ENCODE measurements at places on chromosomes 4 and X.
A peak's percentile ranks its signal among the peaks of the same experiment; 100 is the strongest.

GRCh38 chr4:176817204-176817603 lies 24.5 kb upstream of the VEGFC start:
- DNase-seq: no peak
- H3K4me1 ChIP-seq: peaks cover 26% of the 10 kb centered on the region
- H3K27ac ChIP-seq: peak overlapping the region; percentile 35
- H3K4me3 ChIP-seq: peak overlapping the region; percentile 28

GRCh38 chr4:128980816-128981326 lies 112.5 kb downstream of the SCLT1 start:
- no peak for DNase-seq
- H3K4me1 ChIP-seq: peaks cover 5% of the 10 kb centered on the region
- no peaks in the 10 kb centered on the region for H3K36me3 ChIP-seq
- no peak overlapping the region for H3K27ac ChIP-seq
- H3K27me3 ChIP-seq: no peaks in the 10 kb centered on the region

GRCh38 chr4:101699441-101700124 lies 90.9 kb upstream of the BANK1 start:
- H3K36me3 ChIP-seq: no peaks in the 10 kb centered on the region
- no peak overlapping the region for H3K4me3 ChIP-seq
- no peak for DNase-seq
- H3K4me1 ChIP-seq: no peaks in the 10 kb centered on the region
- no peak overlapping the region for H3K27ac ChIP-seq

GRCh38 chr4:99403380-99404184 lies 31.6 kb downstream of the ADH7 start:
- no peaks in the 10 kb centered on the region for H3K36me3 ChIP-seq
- no peaks in the 10 kb centered on the region for H3K27me3 ChIP-seq
- peak overlapping the region; percentile 25 for H3K4me3 ChIP-seq
- H3K27ac ChIP-seq: peak overlapping the region; percentile 81
- peaks cover 23% of the 10 kb centered on the region for H3K4me1 ChIP-seq

DNA sequence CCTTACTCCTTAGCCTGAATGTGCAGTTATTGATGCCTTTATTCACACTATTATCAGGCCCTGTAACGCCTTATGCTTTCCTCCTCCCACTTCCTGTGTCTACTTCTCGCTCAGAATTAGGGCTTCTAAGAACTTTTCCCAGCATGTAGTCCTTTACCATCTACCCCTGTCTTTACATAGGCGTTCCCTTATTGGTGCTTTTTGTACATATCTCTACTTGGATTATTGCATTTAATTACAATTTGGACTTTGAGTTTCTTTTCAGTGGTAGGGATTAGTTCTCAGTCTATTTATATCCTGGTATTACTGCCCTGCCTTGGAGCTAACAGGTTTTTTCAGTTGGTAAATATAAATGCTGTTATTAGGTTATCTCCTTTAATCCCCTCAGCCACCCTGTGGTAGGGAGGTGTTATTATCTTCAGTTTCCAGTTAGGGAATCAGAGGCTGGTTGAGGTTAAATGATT lies 84.0 kb downstream of the RBPJ start:
- H3K27ac ChIP-seq: no peak overlapping the region
- H3K27me3 ChIP-seq: no peaks in the 10 kb centered on the region
- no peaks in the 10 kb centered on the region for H3K4me1 ChIP-seq
- no peak for DNase-seq
- no peak overlapping the region for H3K4me3 ChIP-seq
- peaks cover 25% of the 10 kb centered on the region for H3K36me3 ChIP-seq

GRCh38 chr4:165382640-165383039 lies 3.8 kb downstream of the CPE start:
- H3K36me3 ChIP-seq: no peaks in the 10 kb centered on the region
- H3K27ac ChIP-seq: no peak overlapping the region
- DNase-seq: no peak
- H3K27me3 ChIP-seq: peaks cover 15% of the 10 kb centered on the region
- no peaks in the 10 kb centered on the region for H3K4me1 ChIP-seq

DNA sequence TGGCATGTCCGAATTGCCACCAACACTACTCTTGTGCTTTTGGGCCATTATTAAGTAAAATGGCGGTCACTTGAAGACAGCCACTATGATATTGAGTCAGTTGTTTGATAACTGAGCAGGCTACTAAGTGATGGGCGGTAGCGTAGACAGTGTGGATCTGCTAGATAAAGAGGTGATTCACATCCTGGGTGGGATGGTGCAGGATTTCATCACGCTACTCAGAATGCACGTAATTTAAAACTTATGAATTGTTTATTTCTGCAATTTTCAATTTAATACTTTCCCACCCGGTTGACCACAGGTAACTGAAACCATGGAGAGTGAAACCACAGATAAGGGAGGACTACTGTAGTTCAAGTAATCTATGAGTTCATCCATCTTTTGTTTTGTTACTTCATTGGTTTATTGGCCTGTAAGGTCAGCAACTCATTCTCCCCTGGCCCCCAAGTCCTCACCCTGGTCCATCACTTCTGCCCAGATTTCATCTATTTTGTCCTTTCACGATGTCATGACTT lies 2.9 kb downstream of the ARAF start:
- H3K4me1 ChIP-seq: peaks cover 25% of the 10 kb centered on the region
- peak overlapping the region; percentile 72 for H3K27ac ChIP-seq
- peaks cover 18% of the 10 kb centered on the region for H3K36me3 ChIP-seq
- H3K4me3 ChIP-seq: no peak overlapping the region
- DNase-seq: no peak
- no peaks in the 10 kb centered on the region for H3K27me3 ChIP-seq

- DNase-seq: peak; percentile 63
- no peaks in the 10 kb centered on the region for H3K36me3 ChIP-seq
- H3K4me3 ChIP-seq: no peak overlapping the region
- H3K27me3 ChIP-seq: no peaks in the 10 kb centered on the region
- H3K4me1 ChIP-seq: peaks cover 5% of the 10 kb centered on the region
Observed at GRCh38 chrX:17692709-17693346, 44.5 kb upstream of the SCML1 start.

GRCh38 chr4:121243485-121243884 lies 79.4 kb upstream of the TNIP3 start:
- H3K36me3 ChIP-seq: no peaks in the 10 kb centered on the region
- H3K4me1 ChIP-seq: no peaks in the 10 kb centered on the region
- no peak overlapping the region for H3K27ac ChIP-seq
- H3K27me3 ChIP-seq: no peaks in the 10 kb centered on the region

- DNase-seq: no peak
- H3K4me3 ChIP-seq: no peak overlapping the region
- H3K27me3 ChIP-seq: no peaks in the 10 kb centered on the region
- H3K36me3 ChIP-seq: no peaks in the 10 kb centered on the region
Observed at GRCh38 chrX:13081395-13082205, 37.2 kb upstream of the FAM9C start.

DNA sequence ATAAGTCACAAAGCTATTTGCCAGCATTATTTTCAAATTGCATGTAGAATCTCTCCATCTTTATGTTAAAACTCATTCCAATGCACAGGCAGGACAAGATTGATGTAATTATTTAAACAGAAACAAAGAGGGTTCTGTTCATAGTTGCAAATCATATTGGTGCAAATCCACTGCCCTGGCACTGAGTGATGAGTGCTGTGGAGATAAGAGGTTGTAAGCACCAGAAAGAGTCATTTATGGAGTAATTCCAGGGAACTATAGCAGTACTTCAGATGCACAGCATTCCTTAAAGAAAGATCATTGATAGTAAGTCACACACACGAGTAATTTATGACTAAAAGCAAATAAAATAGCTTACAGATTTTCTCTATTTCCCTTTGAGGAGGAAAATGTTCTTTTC lies 337.7 kb upstream of the CTSO start:
- H3K4me1 ChIP-seq: peaks cover 41% of the 10 kb centered on the region
- no peaks in the 10 kb centered on the region for H3K27me3 ChIP-seq
- H3K4me3 ChIP-seq: no peak overlapping the region
- peak overlapping the region; percentile 83 for H3K27ac ChIP-seq
- H3K36me3 ChIP-seq: no peaks in the 10 kb centered on the region

- no peaks in the 10 kb centered on the region for H3K27me3 ChIP-seq
- H3K27ac ChIP-seq: no peak overlapping the region
- H3K4me3 ChIP-seq: no peak overlapping the region
- DNase-seq: no peak
- H3K36me3 ChIP-seq: no peaks in the 10 kb centered on the region
Observed at GRCh38 chrX:21955403-21956189, 15.1 kb downstream of the SMS start.

DNA sequence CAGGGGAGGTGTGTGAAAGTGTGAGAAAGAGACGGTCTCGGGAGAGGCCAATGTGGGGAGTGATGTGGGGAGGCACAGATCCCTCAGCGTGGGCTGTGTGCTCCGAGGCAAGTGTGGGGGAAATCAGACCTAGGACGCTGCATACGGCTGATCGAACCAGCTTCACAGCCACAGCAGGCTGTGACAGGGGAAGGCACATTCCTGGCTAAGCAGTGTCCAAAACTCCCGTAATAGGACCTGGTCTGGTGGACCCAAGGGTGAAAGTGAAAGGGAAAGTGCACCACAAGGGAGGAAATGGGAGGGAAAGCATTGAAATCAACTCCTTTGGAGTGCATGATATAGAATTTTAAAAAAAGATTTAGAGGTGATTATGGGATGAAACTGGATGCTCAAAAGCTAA lies 10.9 kb upstream of the RHOXF2 start:
- H3K27ac ChIP-seq: no peak overlapping the region
- no peak for DNase-seq
- no peak overlapping the region for H3K4me3 ChIP-seq

DNA sequence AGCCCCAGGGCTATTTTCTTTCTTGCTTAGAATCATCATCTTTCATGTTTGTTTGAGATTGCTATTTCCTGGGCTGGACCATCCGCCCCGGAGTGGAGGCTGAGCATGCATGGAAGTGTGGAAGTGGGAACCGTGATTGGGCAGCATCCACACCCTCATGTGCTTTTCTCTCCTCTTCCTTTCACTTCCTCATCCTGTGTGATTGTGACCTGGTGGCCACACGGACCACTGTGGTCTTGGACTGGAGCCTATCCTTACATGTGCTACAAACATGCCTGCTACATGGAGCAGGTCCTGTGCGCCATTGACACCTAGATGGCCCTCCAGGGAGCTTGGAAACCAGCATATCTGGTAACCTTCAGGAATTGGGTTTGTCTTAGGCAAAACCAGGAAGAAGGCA lies 175.9 kb upstream of the LCORL start:
- H3K27me3 ChIP-seq: no peaks in the 10 kb centered on the region
- H3K4me3 ChIP-seq: no peak overlapping the region
- no peaks in the 10 kb centered on the region for H3K36me3 ChIP-seq
- DNase-seq: no peak

DNA sequence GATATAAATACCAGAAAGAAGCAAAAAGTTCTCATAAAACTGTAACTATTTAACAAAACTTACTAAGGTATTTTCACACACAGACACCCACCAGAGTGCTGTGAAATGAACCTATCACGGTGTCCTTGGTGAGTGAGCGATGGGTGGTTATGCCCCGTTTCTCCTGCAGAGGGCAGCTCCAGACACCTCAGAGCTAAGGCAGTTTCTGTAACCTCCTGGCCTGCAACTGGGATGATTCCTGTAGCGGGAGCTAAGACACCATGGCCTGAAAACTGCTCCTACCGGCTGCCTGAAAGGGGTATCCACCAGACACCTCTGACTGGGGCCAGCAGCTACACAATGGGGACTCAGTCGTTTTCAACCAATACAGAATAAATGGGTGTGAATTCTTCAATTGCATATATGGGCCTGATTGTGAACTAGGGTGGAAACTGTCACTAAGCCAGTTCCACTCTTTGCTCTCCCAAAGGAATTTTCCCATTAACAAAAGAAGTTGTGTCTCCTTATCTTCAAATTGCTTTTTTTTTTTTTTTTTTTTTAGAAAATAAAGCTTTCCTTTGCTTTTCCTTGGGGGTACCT lies 2375.8 kb upstream of the TENM3 start:
- no peaks in the 10 kb centered on the region for H3K36me3 ChIP-seq
- H3K4me3 ChIP-seq: no peak overlapping the region
- H3K27ac ChIP-seq: no peak overlapping the region
- DNase-seq: no peak
- H3K4me1 ChIP-seq: no peaks in the 10 kb centered on the region
- H3K27me3 ChIP-seq: no peaks in the 10 kb centered on the region

- no peaks in the 10 kb centered on the region for H3K27me3 ChIP-seq
- no peaks in the 10 kb centered on the region for H3K4me1 ChIP-seq
- no peak for DNase-seq
- H3K36me3 ChIP-seq: peaks cover 50% of the 10 kb centered on the region
Observed at GRCh38 chrX:73832319-73832718, 269.3 kb downstream of the CHIC1 start.

GRCh38 chr4:75989846-75990528 lies 758 bp downstream of the SDAD1 start:
- H3K27me3 ChIP-seq: no peaks in the 10 kb centered on the region
- peaks cover 19% of the 10 kb centered on the region for H3K4me1 ChIP-seq
- no peak for DNase-seq
- peak overlapping the region; percentile 83 for H3K27ac ChIP-seq

DNA sequence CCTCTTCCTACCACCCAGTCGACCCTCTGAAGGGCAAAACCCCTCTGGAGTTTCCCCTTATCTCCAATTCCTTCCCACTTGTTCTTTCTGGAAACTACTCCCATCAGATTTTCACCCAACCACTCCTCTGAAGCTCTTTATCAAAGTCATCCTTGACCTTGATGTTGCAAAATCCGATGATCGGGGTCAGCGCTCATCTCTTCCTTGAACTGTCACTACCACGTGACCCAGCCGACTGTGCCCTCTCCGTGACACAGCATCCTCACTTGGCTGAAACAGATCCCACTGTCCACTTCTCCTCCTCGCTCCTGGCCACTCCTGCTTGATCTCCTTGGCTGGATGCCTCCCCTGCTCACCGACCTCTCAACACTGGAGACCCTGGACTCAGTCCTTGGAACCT lies 1.1 kb downstream of the CFAP99 start:
- peaks cover 71% of the 10 kb centered on the region for H3K27me3 ChIP-seq
- no peak overlapping the region for H3K4me3 ChIP-seq
- no peak overlapping the region for H3K27ac ChIP-seq

DNA sequence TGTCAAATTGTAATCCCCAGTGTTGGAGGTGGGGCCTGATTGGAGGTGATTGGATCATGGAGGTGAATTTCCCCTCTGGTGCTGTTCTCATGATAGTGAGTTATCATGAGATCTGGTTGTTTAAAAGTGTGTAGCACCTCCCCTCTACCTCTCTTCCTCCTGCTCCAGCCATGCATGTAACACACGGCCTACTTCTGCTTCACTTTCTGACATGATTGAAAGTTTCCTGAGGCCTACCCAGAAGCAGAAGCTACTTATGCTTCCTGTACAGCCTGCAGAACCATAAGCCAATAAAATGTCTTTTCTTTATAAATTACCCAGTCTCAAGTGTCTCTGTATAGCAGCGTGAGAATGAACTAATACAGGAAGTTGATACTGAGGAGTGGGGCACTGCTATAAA lies 61.7 kb upstream of the DDX60 start:
- peaks cover 6% of the 10 kb centered on the region for H3K36me3 ChIP-seq
- no peak overlapping the region for H3K27ac ChIP-seq
- no peak overlapping the region for H3K4me3 ChIP-seq
- H3K27me3 ChIP-seq: no peaks in the 10 kb centered on the region
- peaks cover 9% of the 10 kb centered on the region for H3K4me1 ChIP-seq

GRCh38 chr4:87843936-87844335 lies 11.2 kb downstream of the MEPE start:
- H3K27me3 ChIP-seq: peaks cover 3% of the 10 kb centered on the region
- DNase-seq: no peak
- H3K36me3 ChIP-seq: no peaks in the 10 kb centered on the region
- H3K4me1 ChIP-seq: peaks cover 14% of the 10 kb centered on the region
- H3K27ac ChIP-seq: peak overlapping the region; percentile 54

GRCh38 chr4:100811046-100811445 lies 293.2 kb upstream of the EMCN start:
- H3K36me3 ChIP-seq: no peaks in the 10 kb centered on the region
- DNase-seq: no peak
- no peak overlapping the region for H3K27ac ChIP-seq
- H3K4me3 ChIP-seq: no peak overlapping the region
